ENCODE measurements at places on chromosomes 2 and 18. TPM values are rescaled to one million over a fixed set of nuclear protein-coding genes. Genes with fewer than 3 reads are reported as not detected.

The RIF1 gene
- total RNA-seq = 57.3 TPM

- DNase-seq = no peak
Measured at GRCh38 chr2:173545364-173545763, 190.7 kb downstream of the CDCA7 start.

DNA sequence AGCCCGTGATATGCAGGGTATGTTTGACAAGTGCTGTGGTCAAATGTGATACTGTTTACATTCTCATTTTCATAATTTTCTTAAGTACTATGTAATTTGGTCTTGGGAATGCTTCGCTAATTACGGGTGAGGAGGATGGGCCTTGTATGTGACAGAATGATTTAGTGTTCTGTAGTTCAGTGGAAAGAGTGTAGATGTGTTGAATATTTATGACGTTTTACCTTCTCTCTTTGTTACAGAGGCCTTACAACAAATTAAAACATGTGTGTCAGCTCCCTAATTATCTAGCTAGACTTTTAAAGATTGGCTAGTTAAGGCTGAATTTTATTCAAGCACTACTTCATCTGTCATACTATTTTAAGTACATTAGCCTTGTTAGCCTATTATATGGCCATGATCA is 10.6 kb upstream of the CHRNA1 start:
- DNase-seq = no peak

DNA sequence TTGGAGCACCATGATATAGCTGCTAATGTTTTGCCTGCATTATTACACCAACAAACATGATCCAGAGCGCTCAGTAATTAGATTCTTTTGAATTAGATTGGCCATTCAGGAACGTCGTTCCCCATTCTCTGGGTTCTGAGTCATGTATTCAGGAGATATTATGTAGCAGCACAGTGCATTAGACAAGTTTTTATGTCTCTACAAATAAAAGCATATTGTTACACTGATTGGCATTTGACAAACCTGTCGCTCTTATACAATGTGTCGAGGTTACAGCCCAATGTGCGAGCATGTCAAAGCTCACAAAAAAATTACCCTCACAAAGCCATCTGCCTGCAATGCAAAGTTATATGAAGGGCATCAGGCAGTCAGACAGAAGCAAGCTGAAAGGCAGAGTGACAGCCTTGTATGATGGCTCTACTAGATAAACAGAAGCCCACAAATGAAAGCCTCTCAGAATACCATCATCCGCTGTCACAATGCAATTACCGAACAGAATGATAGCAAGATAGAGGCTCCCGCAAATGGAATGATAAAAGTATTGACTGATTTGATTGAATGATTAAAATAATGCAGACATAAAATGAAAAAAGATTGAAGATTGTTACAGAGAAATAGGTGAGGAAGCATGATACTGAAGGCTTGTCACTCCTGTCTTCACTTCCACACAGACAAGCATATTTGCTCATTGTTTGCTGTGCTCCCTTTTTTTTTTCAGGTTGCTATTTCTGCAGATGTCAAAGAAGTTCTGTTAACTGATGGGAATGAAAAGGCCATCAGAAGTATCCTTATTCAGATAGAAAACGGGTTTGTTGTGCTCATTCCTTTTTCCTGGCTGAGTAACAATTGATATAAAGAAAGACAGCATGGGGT is 234.6 kb upstream of the SIX3 start:
- no peak for DNase-seq

DNA sequence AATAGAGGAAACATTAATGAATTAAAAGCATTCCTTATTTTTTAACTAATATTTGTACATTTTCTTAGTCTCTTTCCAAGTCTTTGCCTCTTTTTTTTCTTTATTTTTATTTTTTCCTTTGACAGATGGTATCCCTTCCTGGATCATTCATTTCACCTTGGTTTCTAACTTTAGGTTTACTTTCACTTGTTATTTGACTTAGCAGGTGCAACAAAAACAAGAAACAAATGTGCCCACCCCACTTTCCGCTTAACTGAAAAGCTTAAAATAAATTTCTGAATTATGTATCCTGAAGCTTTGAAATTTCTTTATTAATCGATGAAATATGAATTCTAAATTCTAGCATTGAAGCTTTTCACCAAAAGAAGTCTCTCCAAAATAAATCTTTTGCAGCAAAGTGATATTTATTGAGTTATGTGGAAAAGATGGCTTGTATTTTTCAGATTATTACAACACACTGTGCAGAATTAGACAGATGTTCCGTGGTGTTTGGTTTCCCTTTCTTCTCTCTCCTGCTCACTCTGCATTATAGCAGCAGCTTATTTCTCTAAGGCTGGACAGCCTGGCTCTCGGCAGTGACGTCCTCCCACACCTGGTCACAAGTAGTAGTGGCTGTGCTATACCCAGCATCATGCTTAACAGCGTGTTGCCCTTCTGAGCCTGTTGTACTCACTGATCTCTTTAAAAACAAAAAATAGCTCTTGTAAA is 99.1 kb upstream of the ZNF397 start:
- DNase-seq = no peak

GRCh38 chr18:4134700-4135099 is 320.4 kb downstream of the DLGAP1 start:
- no peak for DNase-seq

DNA sequence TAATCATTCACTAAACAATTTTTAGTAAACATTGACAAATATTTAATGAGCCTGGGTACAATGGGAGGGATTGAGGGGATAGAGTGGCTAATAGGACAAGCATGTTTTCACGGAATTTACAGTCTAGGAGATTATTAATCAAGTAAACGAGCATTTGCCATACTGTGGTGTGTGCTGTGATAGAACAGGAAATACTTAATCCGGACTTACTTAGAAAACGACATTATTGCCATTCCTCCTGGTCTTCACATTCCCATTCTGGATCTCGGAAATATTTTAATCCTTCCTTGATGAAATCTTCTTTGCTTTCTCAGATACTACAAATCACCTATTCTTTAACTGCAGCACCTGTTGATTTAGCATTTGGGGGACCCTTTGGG is 905 bp downstream of the TTLL4 start:
- no peak for DNase-seq

GRCh38 chr2:125979886-125980285 is 676.1 kb upstream of the GYPC start:
- no peak for DNase-seq

DNA sequence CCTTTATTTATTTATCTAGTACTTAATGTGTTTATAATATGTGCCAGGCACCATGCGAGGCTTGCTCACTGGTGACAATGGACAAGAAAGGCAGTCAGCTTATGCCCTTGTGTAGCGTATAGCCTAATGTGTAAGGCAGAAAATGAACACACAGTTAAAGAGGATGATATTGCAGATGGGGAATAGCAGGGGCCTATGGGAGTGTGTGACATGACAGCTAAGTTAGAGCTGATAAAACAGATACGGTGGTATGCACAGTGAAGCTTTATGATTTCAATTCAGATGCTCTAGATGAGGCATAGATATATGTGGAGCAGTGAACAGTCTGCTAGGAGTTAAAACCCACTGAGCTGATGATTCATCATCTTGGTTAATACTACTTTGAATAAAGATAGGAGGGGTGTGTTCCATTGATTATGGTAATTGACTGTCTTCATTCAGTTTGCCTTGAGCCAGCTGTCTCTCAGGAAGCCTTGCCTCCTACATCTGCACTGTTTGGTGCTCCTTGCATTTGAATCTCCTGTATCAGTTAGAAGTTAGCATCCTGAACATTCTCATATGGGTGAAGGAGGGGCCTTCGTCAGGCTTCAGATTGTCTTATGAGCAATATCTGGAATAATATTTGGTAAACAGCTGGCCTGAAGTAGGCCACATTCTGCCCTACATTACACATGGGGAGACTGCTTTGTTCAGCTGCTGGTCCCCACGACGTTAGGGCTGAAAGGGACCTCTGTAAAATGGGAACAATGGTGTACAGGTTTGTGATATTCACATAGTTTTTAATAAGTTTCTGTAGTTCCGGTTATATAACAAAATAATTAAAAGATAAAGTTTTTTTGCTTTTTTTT is 13.2 kb downstream of the MAP4K4 start:
- DNase-seq = no peak

DNA sequence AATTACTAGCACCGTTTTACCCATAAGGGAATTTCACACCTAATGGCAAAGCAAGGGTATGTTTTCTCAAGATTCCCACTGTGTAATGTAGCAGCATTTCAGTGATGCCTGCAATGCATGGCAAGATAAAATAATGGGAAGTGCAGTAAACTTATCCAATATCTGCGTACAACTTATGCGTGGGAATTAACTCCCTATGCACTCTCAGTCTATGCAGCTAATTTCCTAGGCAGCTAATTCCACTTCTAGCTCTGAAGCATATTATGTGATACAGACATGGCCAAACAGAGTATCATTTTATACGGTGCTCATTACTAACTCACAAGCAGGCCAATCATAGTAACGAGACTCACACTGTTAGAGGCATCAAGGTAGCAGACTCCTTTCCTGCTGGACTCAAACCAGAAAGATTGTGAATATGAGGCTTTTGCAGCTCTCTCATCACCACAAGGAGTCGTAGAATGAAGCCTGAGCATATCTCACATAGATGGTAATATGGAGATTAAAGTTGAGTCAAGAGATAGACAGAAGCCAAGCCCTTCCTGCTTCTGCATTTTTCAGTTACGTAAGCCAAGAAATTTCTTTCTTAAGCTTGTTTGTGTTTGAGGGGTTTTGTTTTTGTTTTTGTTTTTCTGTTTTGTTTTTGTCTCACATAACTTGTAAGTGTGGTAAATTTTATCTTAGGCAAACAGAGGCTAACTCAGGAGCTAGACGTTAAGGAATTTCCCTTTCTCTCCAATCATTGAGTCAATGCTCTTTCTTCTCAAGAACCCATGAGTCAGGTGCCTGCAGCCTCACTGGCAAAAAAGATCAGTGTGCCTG is 34.8 kb upstream of the ITGAV start:
- DNase-seq = no peak

DNA sequence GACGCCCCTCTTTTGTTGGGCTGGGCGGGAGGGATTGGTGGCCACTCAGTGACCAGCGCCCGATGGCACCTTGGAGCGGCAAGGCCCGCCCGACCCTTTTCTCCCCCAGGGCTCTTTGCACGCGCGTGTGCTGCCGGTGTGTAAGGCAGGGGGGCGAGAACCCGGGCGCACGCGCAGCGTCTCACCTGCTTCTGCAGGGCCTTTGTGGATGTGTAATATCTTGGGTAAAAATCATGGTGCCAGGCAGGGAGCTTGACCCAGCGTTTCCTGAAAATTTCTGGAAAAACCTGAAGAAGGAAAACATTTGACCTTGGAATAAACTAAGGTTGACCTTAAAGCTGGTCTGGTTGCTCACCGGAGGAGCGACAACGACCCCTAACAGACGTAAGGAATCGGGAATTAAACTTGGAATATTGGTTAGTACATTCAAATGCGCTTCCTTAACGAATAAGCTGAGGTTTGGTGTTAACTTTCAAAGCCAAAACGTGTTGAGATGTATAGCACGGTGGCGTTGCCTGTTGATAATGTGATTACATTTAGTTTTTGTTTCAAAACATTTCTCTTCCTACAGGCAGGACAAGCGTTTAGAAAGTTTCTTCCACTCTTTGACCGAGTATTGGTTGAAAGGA is 438 bp downstream of the HSPE1 start:
- DNase-seq = peak; percentile 25
